ENCODE measurements at places on chromosomes 5 and 9. TPM values are rescaled to one million over a fixed set of nuclear protein-coding genes. Genes with fewer than 3 reads are reported as not detected.

The WWC1 gene
- not detected for total RNA-seq

The CCDC192 gene
- not detected for total RNA-seq

The C9orf50 gene
- total RNA-seq: not detected

The SPAAR gene
- not detected for total RNA-seq

The FLT4 gene
- total RNA-seq: 1.6 TPM

The ANKRA2 gene
- 12.4 TPM for total RNA-seq

The BTNL8 gene
- not detected for total RNA-seq

The ZCCHC9 gene
- total RNA-seq: 29.9 TPM

The ADAMTS13 gene
- 2.5 TPM for total RNA-seq

The LHX2 gene
- not detected for total RNA-seq

The FOXD4L4 gene
- total RNA-seq: 0.18 TPM

The EDIL3 gene
- total RNA-seq: not detected

The RPL37 gene
- 1,566 TPM for total RNA-seq

The GFI1B gene
- total RNA-seq: not detected

The OGN gene
- total RNA-seq: not detected

The DCTN3 gene
- 134 TPM for total RNA-seq

The CDC25C gene
- 18.3 TPM for total RNA-seq

The MARCOL gene
- not detected for total RNA-seq

The CACFD1 gene
- 2.4 TPM for total RNA-seq

The CENPH gene
- total RNA-seq: 50.1 TPM

The CDC20B gene
- total RNA-seq: 0.16 TPM

The SLC34A3 gene
- total RNA-seq: not detected

The CAVIN4 gene
- total RNA-seq: 0.16 TPM
